Activated naive CD4-positive, alpha-beta T cell treated with anti-CD3 and anti-CD28 coated beads, Interleukin-2, amount 50 U/mL, for 72 hours (primary cell): ENCODE measurements at places on chromosomes 16 and 17.

DNA sequence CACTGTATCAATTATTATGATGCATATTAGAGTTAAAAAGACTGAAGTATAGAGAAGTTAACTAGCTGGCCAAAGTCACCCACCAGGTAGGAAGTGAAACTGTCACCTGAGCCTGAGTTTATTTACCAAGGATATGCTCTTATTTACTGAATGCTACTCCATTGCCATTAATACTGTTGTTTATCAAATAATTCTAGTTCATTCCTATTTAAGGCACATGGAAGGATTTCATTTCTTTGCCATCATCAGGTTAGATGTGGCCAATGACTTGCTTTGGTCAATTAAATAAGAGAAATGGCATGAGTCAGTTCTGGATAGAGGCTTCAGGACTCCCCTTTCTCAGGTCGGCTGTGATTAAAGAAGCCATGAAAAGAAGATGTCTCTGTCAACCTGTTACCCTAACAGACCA, 169.6 kb downstream of the KCNJ2 start:
- DNase-seq: no peak

GRCh38 chr17:52390422-52390821, 231.9 kb upstream of the CA10 start:
- no peak for DNase-seq

DNA sequence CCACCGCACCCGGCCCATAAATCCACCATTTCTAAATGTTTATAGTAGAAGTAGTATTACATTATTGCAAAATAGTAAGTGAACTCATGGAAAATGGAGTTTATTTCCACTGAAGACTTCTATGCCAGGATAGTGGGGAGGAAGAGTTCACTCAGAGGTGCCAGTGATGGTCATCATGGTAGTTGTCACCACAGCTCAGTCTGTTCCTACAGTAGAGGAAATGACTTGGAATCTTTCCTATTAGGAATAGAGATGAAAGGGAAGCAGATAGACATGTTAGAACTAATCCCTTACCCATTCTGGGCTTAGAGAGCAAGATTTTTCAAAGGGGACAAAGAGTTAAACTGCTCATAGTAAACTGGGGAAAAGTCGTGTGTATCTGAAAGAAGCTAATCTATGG, 20.1 kb downstream of the MRPL45 start:
- DNase-seq: no peak

GRCh38 chr17:31830971-31831858, 27.8 kb downstream of the COPRS start:
- no peak for DNase-seq

GRCh38 chr17:70813355-70813930, 644.1 kb downstream of the KCNJ2 start:
- no peak for DNase-seq

- DNase-seq: no peak
Observed at GRCh38 chr16:22070361-22071330, 21.7 kb upstream of the VWA3A start.

DNA sequence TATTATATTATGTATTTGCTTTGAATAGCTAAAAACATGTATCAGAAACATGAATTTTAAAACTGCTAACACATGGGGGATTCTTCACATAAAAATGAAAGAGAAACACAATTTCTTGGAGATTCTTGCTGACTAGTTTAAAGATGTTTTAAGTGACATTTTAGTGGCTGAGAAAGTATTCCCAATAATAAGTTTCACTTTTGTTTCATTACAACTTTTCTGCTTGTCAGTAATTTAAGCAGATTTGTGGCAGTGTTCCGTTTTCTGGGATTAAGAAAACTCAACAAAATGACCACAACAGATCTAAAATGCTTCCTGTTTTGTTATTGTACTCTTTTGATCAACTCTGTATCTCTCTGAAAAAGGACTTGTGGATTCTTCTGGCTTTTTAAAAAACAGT, 75.9 kb downstream of the NLK start:
- no peak for DNase-seq

GRCh38 chr16:57723170-57723569, 12.4 kb upstream of the KATNB1 start:
- DNase-seq: no peak

DNA sequence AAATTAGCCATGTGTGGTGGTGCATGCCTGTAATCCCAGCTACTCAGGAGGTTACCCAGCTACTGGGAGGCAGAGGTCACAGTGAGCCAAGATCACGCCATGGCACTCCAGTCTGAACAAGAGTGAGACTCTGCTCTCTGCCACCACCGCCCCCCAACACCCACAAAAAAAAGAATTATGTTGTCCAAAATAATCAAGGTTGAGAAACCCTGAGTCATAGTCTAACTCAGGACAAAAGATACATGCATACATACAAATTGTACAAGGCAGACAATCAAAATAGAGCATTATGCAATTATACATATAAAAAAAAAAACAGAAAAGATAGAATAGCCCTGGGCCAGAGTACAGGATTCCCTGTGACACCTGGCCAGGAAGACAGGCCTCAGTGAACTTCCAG, 6.6 kb upstream of the KPNB1 start:
- no peak for DNase-seq

- no peak for DNase-seq
Observed at GRCh38 chr17:47778184-47778635, 43.4 kb downstream of the OSBPL7 start.

DNA sequence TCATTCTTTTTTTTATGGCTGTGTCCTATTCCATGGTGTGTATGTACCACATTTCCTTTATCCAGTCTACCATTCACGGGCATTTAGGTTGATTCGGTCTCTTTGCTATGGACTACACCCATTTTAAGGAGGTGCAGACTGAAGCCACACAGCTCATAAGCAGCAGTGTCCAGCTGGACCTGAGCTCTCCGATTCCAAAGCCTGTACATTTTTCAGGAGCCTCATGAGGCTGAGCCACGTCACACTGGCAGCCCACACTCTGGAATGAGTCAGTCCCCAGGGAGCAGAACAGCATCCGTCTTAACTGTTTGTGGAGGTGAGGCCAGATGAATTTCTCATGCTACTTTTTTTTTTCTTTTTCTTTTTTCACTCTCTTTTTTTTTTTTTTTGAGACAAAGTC, 116.1 kb downstream of the C16orf95 start:
- DNase-seq: no peak

DNA sequence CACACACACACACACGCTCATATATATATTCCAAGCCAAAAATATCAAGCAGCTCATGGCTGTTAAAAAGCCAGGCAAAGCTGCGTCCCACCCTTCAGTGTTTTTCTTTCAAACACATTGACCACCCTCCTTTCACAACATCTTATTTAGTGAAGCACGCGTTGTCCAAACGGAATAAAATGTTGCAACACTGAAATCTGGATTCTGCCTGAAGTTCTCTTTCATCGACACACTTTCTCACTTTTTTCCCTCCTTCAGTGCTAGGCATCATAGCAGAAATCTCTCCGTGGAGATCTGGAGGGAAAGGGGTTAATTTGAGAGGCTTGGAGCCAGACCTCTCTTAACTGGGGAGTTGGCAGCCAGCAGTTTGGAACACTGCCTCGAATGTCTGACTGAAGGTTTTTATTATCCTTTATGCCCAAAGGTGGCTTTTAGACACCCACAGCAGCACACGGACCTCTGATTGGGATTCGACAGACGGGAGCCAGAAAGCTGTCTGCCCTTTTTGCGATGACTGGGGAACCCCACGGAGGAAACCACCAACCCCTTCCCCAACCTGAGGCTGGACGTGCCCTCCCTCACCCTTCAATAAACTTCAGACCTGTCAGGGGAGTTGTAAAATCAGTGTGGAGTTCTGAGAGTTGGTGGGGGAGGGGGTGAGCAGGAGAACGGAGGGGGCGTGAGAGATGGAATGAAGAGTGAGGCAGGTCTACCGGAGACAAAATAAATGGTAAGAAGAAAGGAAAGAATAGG, 833.6 kb upstream of the SOX9 start:
- no peak for DNase-seq

DNA sequence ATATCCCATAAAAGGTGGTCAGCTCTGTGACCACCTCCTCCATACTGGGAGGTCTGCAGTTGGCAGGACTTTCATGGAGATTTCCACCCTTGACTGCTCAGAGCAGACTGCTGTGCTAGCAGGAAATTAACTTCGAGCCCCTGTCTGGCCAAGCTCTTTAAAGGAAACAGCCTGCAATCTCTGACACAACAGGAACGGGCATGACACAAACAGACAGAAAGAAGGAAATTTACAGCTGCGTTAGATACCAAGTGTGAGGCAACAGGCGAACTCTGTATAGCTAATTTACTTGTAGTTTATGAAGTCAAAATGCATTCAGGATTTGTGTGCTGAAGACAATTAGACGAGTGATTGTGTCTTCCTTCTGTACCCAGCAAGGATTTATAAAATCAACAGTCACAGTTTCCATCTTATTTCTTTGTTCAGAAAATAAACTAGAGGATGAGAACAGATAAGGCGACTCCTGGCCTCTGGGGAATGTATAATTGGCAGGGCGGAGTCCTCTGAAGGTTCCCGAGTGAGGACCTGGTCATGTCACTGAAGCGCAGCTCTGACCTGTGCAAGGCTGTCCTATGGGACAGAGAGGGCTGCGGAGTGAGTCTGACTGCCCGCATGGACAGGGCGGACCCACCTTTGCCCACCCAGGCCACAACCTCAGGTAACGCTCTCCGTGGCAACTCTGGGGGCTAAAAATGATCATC, 16.1 kb downstream of the WIPI1 start:
- DNase-seq: no peak

- no peak for DNase-seq
Observed at GRCh38 chr17:37050920-37051319, 102.2 kb downstream of the AATF start.

DNA sequence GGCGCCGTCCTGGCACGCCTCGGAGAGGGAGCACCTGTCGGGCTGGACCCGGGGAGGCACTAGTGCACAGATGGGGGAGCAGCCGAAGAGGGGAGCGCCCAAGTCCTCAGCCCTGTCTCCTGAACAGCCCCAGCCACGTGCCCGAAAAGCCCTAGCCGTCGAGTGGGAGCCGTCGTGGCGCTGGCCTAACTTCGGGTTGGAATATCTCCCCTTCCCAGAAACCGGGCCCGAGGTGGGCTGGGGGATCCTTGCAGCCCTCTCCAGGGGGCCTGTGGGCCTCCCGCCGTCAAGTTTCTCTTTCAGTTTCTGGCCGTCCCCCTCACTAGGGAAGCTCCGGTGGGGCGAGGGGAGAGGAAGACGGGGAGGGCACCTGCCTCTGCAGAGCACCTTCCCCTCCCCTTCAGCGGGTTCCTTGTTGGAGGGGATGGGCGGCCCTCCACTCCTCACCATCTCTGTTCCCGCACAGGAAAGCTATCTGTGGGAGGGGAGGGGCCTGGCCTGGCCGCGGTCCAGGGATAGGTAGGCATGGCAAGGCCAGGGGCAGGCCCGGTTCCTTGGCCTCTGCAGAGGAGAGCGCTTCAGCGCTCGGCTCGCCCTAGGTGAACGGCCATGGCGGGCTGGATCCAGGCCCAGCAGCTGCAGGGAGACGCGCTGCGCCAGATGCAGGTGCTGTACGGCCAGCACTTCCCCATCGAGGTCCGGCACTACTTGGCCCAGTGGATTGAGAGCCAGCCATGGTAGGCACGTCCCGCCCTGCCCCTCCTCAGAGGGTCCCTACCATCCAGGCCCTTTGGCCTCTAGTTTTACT, 709 bp downstream of the STAT5A start:
- DNase-seq: peak; percentile 83

GRCh38 chr17:56917559-56918296, 3.9 kb upstream of the TRIM25 start:
- DNase-seq: no peak

- DNase-seq: no peak
Observed at GRCh38 chr17:69525920-69526841, 111.7 kb downstream of the MAP2K6 start.

GRCh38 chr17:80729016-80729415, 184.4 kb downstream of the RPTOR start:
- DNase-seq: no peak

DNA sequence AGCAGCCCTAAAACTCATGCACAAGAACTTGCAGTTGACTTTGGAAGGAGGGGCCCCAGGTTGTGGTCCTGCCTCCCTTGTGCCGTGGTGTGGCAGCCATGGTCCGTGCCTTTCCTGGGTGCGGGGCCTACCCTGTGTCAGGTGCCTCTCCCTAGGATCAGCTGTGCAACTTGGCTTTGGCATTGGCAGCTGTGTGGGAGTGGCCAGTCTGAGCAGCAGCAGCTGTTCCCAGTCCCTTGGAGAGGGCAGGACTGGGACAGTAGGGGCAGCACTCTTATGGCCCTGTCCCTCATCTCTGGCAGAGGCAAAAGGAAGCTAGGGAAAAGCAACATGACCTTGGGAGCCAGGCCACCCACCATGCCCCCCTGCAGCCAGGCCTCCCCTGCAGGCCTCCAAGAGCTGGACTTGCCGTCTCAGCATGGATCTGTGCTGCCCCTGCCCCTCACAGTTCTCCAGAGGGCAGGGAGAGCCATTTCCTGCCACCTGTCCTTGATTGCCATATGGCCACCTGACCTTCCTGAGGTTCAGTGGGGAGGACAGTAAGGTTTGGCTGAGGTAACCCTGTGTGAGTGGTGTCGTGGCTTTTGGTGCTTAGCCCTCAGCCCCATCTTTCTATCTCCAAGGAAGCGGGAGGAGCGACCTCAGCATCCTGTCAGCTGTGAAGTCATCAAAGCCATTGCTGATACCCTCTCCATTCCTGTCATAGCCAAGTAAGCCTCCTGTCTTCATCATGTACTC, 15.5 kb upstream of the NFATC3 start:
- peak; percentile 60 for DNase-seq

GRCh38 chr16:87207965-87208364, 109.2 kb downstream of the C16orf95 start:
- DNase-seq: no peak

DNA sequence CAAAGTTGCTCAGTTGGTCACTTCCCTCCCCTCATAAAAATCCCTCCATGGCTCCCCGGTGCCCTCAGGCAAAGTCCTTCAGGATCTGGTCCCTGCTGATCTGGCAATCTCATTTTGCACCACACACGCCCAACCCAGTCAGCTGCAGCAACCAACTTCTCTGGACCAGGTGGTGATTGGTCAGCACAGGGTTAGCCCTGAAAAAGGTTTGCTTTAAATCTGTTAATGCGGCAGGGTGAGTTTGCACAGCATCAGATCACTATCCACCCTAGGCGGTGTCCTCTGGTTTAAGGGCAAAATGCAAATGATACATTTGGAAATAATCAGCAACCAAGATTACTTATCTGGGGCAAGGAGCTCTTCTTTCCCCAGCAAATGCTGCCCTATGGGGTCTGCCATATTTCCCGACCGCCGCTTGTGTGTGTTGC, 42.9 kb upstream of the TNRC6C start:
- DNase-seq: no peak

GRCh38 chr16:72769876-72770275, 278.1 kb downstream of the ZFHX3 start:
- no peak for DNase-seq

GRCh38 chr17:79836972-79837887, 2.0 kb downstream of the CBX4 start:
- DNase-seq: no peak

DNA sequence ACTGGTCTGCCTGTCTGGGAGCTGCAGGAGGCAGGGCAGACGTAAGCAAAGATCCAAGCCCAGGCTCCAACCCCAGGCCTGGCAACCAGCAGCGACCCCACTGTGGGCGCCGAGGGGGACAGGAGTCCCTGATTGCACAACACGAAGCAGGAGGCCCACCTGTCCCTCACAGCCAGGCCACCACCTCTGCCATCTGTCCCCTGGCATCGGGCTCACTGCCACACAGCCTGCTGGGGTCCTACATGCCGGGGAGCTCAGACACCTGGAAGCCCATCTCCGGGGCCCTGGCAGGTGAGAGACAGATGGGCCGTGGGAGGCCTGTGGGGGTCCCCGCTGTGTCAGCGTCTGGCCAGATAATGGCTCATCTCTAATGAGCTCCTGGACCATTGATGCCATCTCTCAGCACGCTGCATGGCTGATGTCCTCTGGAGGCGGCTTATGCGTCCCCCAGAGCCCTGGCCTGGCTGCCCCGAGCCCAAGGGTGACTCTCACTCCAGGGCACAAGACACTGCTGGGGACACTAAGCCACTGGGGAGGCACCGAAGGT, 11.3 kb upstream of the RASD1 start:
- no peak for DNase-seq
